ENCODE measurements at places on chromosomes 13 and 19.

DNA sequence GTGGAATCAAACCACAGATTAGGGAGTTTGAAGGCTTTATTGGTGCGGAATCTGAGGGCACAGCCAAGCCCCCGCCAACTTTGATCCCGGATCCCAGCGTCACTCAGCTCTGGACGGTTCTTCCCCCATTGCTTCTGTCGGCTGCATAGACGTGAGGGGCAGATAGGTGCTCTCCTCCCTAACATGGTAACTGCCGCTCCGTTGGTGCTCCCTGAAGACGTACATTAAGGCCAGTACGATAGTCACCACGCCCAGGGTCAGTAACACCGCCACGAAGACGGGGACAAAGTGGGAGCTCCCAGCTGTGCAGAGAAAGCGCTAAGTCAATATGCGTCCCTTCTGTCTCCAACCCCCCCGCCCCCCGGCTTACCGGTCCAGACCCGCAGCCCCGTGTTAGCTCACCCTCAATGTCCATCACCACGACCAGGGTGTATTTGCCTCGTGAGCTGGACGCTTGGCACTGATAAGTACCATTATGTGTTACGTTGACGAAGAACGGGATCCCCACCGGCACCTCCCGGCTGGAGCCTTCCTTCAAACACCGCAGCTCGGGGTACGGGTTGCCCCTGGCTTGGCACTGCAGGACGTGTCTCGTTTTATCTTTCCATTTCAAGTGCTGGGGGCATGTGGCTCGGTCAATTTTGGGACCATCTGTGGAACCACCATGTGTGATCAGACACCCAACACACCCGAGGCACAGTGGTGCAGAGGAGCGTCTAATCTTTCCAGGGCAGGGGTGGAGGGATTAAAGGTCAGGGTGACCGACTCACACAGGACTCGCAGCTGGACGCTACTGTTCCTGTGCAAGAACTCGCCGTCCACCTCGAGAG, 644 bp upstream of the RAVER1 start:
- DNase-seq = peak; percentile 35

- no peak for DNase-seq
Measured at GRCh38 chr19:32615569-32615968, 34.6 kb downstream of the PDCD5 start.

- DNase-seq = no peak
Measured at GRCh38 chr19:6270076-6270745, 9.6 kb downstream of the MLLT1 start.

DNA sequence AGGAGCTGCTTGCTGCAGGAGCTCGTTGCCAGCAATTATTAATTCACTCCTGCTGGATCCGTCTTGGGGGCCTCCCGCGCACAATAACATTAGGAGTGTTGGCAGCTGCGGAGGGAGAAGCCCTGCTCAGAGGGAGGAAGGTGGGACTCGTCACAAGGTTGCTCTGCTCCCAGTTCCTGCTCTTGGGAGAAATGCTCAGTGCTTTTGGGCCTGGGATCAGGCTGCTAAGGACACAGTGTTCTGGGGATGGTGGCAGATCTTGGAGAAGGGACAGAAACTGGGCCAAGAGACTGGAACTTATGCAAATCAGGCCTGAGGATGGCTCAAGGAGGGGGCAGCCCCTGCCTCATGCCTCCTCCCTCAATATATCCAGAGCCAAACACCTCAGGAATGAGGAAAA, 78.9 kb upstream of the OLFM4 start:
- no peak for DNase-seq

DNA sequence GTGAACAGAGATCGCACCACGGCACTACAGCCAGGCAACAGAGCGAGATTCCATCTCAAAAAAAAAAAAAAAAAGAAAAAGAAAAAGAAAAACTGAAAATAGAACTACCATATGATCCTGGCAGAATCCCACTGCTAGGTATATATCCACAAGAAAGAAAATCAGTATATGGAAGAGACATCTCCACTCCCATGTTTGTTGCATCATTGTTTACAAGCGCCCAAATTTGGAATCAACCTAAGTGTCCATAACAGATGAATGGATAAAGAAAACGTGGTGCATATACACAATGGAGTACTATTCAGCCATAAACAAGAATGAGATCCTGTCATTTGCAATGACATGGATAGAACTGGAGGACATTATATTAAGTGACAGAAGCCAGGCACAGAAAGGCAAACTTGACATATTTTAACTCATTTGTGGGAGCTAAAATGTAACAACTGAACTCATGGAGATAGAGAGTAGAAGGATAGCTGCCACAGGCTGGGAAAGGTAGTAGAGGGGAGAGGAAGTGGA, 26.1 kb downstream of the DYRK1B start:
- DNase-seq = no peak

- peak; percentile 51 for DNase-seq
Measured at GRCh38 chr13:63124863-63125262, 1709.2 kb upstream of the PCDH20 start.

- DNase-seq = no peak
Measured at GRCh38 chr19:12000152-12000981, 35.1 kb downstream of the ZNF433 start.

- no peak for DNase-seq
Measured at GRCh38 chr13:62450759-62451158, 1035.1 kb upstream of the PCDH20 start.

DNA sequence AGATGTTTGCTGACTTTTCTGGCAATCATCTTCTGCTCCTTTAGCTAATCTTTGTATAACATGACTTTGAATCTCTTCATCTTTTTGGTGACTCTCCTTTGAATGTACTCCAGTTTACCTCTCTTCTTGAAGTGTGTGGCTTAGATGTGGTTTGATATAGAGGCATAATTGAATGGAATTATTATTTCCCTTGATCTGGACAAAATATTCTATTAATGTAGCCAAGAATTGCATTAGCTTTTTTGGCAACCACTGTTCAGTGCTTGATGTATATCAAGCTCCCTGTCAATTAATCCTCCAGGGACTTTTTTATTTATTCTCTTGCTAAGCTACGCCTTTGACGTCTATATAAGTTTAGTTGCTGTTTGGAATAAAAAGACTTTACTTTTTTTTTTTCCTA, 490.8 kb downstream of the PCDH20 start:
- no peak for DNase-seq

GRCh38 chr13:114065926-114066774, 66.3 kb downstream of the RASA3 start:
- no peak for DNase-seq

- peak; percentile 60 for DNase-seq
Measured at GRCh38 chr19:12913851-12914690, 5.0 kb downstream of the SYCE2 start.

GRCh38 chr13:114054264-114054663, 78.2 kb downstream of the RASA3 start:
- DNase-seq = peak; percentile 34

GRCh38 chr19:1102407-1103131, 1.2 kb upstream of the GPX4 start:
- no peak for DNase-seq

DNA sequence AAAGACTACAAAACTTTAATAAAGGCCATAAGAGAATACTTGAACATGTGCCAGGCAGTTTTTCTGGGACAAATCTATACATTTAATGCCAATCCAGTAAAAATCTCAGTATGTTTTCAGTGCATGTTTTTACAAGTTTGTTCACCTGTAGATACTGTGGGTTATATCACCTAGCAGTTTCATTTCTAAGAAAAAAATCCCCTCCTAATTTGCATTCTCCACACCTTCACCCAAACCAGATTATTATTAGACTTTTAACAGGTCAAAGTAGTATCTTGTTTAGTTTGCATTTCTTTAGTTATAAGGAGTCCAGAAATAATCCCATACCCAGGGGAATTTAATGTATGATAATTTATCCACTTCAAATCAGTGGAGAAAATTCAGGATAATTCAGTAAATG, 17.0 kb upstream of the LPAR6 start:
- DNase-seq = no peak

- DNase-seq = no peak
Measured at GRCh38 chr13:34044041-34044440, 226.1 kb downstream of the RFC3 start.

GRCh38 chr19:23321953-23322549, 71.9 kb upstream of the ZNF724 start:
- no peak for DNase-seq

DNA sequence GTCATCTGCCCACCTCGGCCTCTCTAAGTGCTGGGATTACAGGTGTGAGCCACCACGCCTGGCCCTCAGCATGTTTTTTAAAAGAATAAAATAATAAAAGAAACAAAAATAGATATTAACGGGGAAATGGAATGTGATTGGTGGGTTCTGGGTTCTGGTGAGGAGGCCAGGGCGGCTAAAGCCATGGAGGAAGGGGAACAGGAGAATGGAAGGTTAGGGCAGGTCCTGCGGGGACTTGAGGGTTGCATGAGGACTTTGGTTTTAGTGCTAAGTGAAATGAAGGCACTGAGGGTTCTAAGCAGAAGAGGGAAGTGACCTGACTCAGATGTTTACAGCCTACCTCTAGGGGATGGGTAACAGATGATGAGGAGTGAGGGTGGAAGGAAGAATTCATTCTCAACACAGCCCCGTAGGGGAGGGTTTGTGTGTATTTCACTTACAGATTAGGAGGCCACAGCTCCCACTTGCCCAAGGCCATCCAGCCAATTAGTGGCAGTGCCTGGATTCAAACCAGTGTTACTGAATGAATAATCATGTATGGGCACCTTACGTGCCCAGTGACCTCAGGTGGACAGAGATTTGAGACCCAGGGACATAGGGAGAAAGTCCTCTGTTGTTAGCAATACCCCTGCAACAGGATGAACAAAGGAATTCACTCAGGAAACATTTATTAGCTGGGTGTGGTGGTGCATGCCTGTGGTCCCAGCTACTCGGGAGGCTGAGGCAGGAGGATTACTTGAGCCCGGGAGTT, 6.7 kb upstream of the MRPL4 start:
- peak; percentile 16 for DNase-seq

DNA sequence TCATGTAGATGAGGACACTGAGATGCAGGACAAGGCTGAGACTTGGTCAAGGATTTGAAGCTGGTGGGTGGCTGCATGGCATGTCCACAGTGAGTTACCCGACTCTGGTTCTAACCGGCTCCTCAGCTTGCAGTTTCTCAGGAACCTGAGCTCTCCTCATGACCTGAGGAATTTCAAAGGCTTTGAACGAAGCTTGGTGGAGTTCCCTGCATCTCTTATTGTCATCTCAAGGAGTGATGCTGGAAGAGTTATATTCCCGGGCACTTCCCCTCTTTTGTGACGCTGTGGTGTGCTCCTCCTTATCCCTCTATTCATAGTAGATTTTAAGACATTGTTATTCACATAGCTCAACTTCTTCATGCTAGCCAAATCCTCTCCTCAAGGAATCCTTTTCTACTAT, 500.1 kb upstream of the HTR2A start:
- no peak for DNase-seq

- DNase-seq = no peak
Measured at GRCh38 chr13:110312339-110313031, 5.4 kb downstream of the COL4A2 start.

DNA sequence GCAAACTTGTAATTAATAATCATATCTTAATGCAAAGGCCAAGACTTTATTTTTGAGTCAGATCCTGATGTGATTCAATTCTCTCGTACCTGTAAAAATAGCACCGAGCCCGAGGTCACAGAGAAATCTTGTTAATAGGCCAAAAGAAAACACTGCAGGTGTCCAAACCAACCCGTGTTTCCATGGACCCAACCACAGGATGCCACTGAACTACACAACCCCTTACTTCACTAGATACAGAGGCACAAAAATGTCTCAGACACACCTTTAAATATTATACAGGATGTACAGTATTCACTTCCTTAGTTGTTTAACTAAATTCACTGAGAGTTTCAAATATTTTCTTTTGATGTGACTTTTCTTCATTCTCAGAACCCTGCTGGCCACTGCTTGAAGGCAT, 530.9 kb downstream of the MYO16 start:
- no peak for DNase-seq

- DNase-seq = no peak
Measured at GRCh38 chr13:45537516-45537915, 72.8 kb downstream of the COG3 start.

DNA sequence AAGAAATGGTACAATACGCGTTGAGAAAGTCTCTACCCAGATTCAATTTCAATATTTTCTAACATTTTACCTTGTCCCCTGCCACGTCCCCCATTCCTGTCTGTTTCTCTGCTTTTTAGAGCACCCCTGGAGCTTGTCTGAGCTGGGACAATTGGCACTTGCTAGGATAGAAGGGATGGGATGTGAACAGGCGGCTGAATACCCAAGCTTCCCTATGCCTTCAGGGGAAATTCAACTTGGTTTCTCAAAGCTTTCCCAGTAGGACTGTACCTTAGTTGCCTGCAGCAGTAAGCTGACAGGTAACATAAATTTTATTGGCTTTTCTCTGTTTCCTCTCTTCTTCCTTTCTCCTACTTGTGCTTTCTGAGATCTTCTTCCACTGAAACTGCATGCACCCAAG, 1663.3 kb downstream of the EFNB2 start:
- no peak for DNase-seq

- DNase-seq = no peak
Measured at GRCh38 chr13:22662771-22663170, 518.0 kb upstream of the SGCG start.

DNA sequence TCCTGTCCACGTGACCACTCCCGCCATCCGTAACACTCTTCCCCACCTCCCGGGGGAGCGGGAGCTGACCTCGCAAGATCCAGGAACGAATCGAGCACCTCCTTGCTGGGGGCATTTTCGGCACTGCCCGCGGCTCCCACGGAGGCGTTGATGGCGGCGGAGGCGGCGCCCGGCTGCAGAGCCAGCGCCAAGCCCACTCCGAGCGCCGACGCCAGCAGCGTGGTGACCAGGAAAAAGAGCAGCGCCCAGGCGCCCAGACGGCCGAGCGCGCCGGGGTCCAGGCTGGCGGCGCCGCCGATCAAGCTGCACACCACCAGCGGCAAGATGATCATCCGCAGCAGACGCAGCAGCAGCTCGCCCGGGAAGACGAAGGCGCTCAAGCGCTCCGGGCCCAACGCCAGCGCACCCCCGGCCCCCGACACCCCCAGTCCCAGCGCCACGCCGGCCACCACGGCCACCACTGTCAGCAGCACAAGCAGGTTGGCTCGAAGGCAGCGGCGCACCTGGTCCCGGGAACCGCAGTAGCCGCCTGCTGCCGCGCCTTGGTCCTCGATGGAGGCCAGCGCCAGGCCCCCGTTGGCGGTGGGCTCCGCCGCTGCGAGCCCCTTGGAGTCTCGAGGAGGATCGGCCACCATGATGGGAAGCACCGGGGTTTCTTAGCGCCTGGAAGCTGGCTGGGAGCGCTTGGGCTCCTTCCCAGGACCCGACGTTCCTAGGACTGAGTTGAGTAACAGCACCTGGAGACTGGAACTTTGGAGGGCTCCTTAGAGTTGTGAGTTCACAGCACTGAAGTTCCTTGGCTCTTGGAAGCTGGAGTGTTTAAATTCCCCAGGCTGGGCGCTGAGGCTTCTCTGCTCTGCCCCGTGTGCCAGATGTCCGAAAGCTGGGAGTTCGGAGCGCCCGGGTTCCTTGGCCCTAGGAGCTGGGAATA, 798 bp downstream of the SLC1A5 start:
- DNase-seq = peak; percentile 83

- no peak for DNase-seq
Measured at GRCh38 chr13:23392925-23393645, 40.4 kb downstream of the SACS start.

- DNase-seq = no peak
Measured at GRCh38 chr19:54426291-54426931, 11.1 kb downstream of the TTYH1 start.

GRCh38 chr13:38637576-38637975, 49.3 kb upstream of the FREM2 start:
- DNase-seq = peak; percentile 39

GRCh38 chr13:114339857-114340534, 25.7 kb downstream of the CHAMP1 start:
- peak; percentile 69 for DNase-seq

All from NCI-H82 (cell line).